ENCODE measurements at places on chromosomes 2 and 18.

GRCh38 chr2:63044362-63045327, 6.0 kb upstream of the OTX1 start:
- no peak for DNase-seq

- no peak for DNase-seq
Measured at GRCh38 chr2:40535972-40536371, 84.1 kb upstream of the SLC8A1 start.

- DNase-seq: no peak
Measured at GRCh38 chr2:196718419-196719109, 79.0 kb downstream of the CCDC150 start.

- DNase-seq: no peak
Measured at GRCh38 chr18:3015851-3016250, 2.9 kb upstream of the LPIN2 start.

DNA sequence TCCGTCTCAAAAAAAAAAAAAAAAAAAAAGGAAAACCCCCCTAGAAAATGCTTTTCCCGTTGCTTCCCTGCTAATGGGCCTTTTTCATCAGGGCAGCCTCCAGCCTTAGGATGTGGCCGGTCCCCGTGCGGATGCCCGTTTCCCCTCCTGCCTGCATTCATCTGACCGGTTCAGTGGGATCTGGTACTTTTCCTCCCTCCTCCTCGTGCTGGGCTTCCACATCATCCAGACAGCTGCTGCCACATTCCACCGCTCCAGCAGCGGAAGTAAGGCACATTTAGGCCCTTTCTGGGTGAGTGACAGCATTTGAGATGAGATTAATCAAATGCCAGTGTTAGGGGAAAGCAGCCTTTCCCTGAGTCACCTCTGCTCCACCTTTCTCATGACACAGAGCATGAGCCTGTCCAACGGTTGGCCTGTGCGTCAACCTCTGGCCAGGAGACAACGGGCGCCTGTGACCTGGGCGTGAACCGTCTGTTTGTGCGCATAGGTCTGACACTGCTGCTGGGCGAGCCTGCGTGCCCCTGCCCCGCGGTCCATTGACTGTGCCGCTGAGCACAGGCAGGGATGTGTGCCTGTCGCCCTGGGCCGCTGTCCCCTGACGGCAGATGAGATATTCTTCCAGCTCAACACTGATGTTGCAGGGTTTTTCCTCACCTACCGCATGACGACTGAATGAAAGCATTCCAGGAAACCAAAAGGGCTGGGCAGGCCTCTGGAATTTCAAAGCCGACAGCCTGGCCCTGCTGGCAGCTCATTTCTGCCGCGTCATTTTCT, 174.0 kb downstream of the TGIF1 start:
- peak; percentile 68 for DNase-seq

GRCh38 chr2:157149270-157149669, 108.2 kb upstream of the GALNT5 start:
- no peak for DNase-seq
